ENCODE measurements at places on chromosomes 2 and 18.

DNA sequence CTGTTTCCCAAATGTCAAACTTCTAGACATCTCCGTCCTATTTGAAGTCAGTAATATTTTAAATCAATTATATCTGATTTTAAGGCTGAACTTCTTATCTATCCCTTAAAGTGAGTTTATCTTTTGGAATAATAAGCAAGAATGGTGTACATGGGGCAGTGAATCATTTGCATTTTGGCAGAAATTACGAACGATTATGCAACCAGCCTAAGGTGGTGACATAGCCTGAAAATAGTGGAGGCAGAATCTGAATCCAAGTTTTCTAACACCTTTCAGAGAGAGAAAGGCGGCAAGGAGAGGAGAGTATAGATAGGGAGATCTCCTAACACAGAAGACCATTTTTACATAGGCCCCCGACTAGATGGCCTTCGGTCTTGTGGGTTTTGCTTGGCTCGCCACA is 10.7 kb downstream of the ZBTB14 start:
- no peak for DNase-seq

DNA sequence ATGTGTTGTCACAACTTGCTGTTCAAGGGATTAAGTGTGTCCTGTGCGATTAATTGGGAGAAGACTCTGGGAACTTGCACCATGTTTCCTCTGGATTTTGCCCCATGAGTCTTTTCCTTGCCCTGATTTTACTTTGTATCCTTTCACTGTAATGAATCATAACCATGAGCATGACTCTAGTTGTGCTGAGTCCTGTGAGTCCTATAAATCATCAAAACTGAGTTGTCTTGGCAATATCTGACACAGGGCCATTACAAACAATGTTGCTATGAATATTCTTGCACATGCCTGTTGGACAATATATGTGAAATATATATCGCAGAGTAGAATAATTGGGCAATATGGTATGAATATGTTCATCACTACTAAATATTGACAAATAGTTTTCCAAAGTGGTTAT is 56.5 kb upstream of the COL5A2 start:
- no peak for DNase-seq

GRCh38 chr2:162000431-162000830 is 73.6 kb downstream of the DPP4 start:
- DNase-seq: no peak

- no peak for DNase-seq
These were observed 8.2 kb downstream of the MAPRE2 start for GRCh38 chr18:35049111-35050027.

GRCh38 chr18:63980896-63981460 is 11.1 kb downstream of the SERPINB8 start:
- DNase-seq: no peak

GRCh38 chr2:79191816-79192215 is 32.3 kb upstream of the REG3A start:
- no peak for DNase-seq

- DNase-seq: no peak
These were observed 49.4 kb upstream of the MCFD2 start for GRCh38 chr2:46964835-46965560.

DNA sequence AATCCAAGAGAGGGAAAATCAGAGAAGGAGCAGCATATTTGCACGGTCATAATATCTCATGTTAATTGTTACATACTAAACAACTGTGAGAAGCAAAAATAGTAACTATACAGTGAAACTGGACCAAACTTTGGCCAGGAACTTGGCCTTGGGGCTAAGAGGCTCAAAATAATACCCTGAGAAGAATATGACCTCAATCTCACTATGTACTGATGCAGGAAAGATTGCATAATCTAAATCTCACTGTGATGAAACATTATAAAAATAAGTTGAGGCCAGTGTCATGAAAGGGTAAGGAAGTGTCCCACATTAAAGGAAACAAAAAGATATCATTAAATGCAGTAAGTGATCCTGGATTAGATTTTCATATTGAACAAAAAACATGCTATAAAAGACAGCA is 36.5 kb downstream of the ZRANB3 start:
- no peak for DNase-seq

All from hematopoietic multipotent progenitor cell (in vitro differentiated cells).